Activated naive CD8-positive, alpha-beta T cell treated with anti-CD3 and anti-CD28 coated beads, Interleukin-2, amount 10 ng/mL, durations not matched to agents 7 days and 5 days (primary cell): ENCODE measurements at places on chromosomes 13 and 19.
A peak's percentile ranks its signal among the peaks of the same experiment; 100 is the strongest.

GRCh38 chr13:49421391-49421790 lies 22.5 kb downstream of the CAB39L start:
- DNase-seq: no peak

- DNase-seq: no peak
Measured at GRCh38 chr19:34118879-34119748, 53.2 kb upstream of the LSM14A start.

- no peak for DNase-seq
Measured at GRCh38 chr19:20102097-20102496, 24.3 kb downstream of the ZNF90 start.

- no peak for DNase-seq
Measured at GRCh38 chr19:55677572-55678028, 2.6 kb downstream of the EPN1 start.

GRCh38 chr19:28012361-28012760 lies 1200.6 kb downstream of the UQCRFS1 start:
- DNase-seq: no peak

- DNase-seq: no peak
Measured at GRCh38 chr13:99415014-99415650, 86.1 kb upstream of the TM9SF2 start.

- DNase-seq: no peak
Measured at GRCh38 chr13:101486708-101487437, 34.4 kb downstream of the ITGBL1 start.

GRCh38 chr13:32284927-32285632 lies 30.1 kb downstream of the ZAR1L start:
- DNase-seq: no peak

GRCh38 chr19:50861496-50862286 lies 7.0 kb downstream of the KLK3 start:
- DNase-seq: no peak

DNA sequence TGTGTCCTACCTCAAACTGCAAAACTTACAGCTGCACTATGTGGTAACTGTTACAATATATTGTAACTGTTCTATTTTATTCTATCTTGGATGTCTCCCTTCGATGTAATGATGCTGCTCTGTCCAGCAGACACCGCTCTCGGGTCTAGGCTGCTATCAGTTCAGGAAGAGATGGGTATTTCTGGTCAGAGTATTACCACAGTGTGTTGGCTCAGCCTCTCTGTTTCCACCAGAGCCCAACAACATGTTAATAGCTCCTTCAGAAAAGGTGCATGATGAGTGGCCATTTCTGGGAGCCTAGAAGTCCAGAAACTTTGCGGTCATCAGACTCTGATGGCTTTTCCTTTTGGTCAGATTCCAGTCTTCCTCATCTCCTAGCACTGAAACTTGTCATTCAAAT lies 35.9 kb upstream of the IGFL1 start:
- DNase-seq: no peak

DNA sequence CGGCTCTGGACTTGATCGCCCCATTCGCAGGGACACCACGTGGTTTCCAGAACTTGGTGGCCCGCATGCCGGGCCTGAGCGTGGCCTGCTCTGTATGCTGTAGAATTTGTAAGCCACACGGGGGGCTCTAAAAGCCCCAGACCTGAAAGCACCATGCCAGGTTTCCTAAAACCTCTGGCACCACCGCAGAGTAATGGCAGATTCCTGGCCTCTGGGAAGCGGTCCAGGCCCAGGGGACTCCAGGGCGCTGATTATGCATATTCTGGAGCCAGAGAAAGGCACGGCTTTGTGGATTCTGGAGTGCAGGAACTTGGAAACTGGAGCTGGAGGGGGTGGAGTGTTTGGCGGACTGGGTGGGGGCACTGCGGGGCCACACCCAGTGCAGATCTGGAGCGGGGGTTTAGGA lies 3.7 kb downstream of the FTL start:
- DNase-seq: no peak

DNA sequence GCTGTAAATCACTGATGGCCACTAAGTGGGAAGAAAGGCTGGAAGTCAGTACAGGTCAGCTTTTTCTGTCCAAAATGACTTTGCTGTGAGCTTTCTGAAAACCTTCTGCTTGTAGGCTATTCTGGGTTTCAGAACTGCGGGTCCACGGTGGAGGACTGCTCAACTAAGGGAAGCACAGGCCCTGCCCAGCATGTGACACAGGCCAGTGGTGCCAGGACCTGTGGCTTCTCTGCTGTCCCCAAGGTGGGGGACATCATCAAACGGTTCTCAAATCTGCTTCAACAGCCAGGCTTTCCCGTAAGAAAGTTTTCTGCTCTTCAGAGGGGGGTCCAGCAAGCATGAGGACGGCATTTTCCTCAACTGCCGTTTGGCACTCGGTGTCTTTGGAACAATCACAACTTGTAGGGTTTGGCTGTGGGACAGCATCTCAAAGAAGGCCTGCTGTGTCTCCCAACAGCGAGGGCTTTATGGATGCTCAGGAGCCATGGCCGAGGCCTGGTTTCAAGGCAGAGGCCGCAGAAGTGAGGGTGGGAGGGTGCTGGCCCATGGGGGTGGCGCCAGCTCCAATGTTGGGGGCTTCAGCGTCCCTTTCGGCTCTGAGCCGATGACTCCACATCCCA lies 3.8 kb downstream of the SGTA start:
- no peak for DNase-seq

- DNase-seq: peak; percentile 89
Measured at GRCh38 chr19:7926021-7926726, at the start of gene CTXN1. Gene CTXN1, minus strand, starts transcription at chr19:7926135. Its CDS starts 597 bp downstream, at chr19:7925538.

GRCh38 chr13:33353210-33353609 lies 67.7 kb upstream of the STARD13 start:
- no peak for DNase-seq

- DNase-seq: no peak
Measured at GRCh38 chr13:110324026-110324749, 17.1 kb downstream of the COL4A2 start.

DNA sequence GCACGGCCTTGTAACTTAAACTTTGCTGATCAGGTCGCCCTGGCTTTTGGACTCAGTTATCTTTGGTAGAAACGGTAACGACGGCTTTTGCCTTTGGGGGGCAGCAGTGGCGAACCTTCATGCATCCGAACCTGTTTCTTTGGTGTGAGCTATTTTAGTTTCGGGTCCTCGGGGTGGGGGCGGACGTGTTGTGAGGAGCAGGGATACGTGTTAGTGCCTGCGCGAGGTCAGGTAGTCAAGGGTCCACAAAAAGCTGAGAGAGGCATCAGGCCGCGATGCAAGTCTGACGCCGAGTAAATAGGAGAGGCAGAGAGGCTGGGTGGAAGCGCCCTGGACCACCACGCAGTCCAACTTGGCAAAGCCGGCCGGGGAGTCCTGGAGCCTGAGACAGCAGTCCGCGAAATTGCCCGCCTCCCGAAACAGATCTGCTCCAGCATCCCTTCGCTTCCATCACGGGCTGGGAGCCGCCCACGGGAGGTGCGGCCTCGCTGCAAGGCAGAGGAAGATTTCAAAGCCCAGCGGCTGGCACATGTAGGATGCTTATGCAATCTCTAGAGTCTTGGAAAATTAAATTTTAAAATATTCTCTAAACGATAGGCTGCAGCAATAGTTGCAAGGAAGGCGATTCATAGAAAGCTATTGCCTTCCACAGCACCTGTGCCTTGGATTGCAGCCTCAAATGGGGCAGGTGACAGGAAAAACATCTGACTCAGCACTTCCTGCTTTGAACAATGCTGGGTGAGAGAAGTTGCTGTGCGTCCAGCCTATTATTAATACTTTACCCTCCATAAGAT lies 4.6 kb upstream of the TPP2 start:
- peak; percentile 78 for DNase-seq
